ENCODE measurements at places on chromosomes 3 and 15.

DNA sequence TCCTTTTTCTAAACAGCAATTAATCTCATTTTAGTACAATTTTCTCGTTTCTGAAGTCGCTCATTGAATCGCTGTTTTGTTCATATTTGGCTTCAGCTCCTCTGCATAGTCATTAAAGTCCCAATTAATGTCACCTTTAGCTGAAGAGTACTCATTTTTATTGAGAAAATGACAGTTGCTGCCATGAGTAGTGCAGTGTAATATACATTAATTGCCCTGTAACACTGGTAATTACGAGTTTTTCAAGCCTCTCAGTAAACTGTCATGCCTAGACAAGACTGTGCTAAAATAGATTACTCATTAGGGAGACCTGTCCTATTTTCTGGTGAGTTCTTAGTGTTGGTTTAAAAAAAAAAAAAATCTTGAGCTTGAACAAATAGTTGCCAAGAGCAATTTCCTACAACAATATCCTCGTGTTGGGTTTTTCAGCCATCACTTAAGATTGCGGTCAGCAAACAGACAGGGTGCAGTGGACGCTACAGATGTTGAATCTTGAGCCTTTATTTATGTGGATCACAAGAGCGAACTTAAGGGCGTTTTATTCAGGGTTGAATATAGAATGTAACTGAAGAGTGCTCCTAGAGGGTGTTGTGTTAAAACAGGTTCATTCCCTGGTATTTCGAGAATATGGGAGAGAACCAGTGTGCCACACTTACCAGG lies 176.0 kb downstream of the CDIN1 start:
- DNase-seq: no peak

DNA sequence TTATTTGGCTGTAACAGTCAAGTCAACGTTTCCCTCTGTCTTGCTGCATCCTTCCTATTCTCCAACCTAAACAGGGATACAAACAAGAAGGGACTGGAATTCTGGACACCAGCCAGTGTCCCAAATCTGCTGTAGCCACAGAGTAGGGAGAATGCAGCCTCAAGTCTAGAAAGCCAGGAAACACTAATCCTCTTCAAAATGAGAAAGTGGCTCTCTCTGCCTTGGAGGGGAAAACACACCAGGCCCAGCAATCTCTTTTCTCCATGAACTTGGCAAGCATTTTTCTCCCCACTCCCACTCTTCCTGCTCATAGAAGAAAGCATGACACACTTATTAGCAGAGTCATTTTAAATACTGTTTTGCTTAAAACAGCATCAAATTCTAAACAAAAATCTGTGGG lies 781.7 kb downstream of the SQOR start:
- DNase-seq: no peak

- no peak for DNase-seq
Measured at GRCh38 chr3:177764377-177764912, 567.2 kb upstream of the TBL1XR1 start.

GRCh38 chr3:46957092-46957820 lies 19.3 kb downstream of the CCDC12 start:
- DNase-seq: no peak

All from GDM1 (cell line).